ENCODE measurements at places on chromosomes 2 and 18.

DNA sequence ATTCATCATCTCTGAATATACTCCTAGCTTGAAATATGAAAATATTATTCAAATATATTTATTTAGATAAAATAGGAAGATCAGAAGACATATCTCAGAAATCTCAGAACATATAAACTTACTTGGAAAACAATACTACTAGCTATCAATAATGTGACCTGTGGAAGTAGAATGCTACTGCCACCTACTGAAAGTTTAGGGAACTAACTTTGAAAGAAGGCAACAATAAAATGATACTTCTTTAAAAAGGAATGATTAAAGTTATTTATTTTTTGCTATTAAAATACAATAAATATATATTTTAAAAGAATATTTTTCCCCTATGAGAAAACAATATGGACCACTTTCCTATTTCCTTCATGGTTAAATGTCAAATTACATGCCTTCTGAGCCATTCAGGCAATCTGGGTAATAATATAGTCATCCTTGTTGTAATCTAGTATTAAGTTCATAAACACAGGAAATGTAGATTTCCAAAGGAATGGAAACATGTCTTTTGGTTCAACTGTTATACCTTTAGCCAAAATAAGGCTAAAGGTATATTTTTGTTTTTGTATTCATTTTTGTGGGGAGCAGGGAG is 26.0 kb downstream of the ACADL start:
- no peak for DNase-seq

GRCh38 chr2:23375448-23375847 is 9.5 kb upstream of the KLHL29 start:
- DNase-seq: no peak

GRCh38 chr2:98911376-98912154 is 24.5 kb downstream of the CRACDL start:
- DNase-seq: no peak

- no peak for DNase-seq
These were observed 119.2 kb downstream of the BABAM2 start for GRCh38 chr2:28009732-28010131.

DNA sequence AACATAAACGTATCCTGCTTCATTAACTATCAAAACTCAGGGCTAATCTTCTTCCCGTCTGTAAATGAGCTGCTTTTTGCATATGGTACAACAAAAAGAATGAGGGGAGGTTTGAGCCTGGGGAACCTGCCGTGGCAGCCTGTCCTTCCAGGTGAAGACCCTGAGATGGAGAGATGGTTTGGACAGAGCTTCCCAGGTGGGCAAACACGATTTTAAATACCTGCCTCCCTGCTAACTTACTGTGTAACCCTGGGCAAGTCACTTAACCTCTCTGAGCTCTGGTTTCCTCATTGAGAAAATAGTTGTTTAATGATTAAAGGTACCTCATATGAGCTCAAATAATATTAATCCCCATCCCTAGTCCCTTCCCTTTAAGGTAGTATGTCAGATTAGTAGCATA is 9.0 kb downstream of the EMX1 start:
- DNase-seq: no peak

DNA sequence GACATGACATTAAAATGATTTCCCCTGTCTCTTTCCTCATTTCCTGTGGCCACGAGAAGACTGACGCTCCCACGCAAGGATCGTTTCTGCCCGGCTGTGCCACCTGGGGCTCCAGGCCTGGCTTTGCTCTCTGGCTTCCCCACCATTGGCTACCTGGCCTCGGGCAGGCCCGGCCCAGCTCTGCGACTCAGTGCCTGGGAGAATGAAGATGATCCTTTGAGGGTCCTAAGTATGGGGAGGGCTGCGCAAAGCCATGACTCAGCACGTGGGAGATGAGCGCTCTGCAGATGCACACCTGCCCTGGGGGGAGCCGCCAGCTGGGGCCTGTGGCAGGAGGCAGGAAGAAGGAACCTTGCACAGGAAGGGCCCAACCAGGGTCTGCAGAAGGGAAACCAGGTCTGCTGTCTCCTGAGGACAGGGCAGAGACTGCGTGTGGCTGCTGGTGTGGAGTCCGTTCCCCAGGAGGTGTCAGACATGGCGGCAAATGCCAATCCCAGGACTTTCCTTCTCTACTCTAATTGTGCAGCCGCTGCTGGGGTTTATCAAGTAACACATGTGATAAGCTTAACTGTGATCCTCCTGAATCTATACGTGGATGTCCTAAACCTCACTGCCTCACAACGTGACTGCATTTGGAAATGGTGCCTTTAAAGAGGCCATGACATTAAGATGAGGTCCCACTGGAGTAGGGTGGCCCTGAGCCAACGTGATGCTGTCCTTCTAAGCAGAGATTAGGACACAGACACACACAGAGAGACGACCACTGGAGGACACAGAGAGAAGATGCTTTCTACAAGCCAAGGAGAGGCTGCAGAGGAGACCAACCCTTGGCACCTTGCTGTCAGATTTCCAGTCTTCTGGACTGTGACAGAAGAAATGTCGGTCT is 32.9 kb downstream of the MBP start:
- DNase-seq: no peak

DNA sequence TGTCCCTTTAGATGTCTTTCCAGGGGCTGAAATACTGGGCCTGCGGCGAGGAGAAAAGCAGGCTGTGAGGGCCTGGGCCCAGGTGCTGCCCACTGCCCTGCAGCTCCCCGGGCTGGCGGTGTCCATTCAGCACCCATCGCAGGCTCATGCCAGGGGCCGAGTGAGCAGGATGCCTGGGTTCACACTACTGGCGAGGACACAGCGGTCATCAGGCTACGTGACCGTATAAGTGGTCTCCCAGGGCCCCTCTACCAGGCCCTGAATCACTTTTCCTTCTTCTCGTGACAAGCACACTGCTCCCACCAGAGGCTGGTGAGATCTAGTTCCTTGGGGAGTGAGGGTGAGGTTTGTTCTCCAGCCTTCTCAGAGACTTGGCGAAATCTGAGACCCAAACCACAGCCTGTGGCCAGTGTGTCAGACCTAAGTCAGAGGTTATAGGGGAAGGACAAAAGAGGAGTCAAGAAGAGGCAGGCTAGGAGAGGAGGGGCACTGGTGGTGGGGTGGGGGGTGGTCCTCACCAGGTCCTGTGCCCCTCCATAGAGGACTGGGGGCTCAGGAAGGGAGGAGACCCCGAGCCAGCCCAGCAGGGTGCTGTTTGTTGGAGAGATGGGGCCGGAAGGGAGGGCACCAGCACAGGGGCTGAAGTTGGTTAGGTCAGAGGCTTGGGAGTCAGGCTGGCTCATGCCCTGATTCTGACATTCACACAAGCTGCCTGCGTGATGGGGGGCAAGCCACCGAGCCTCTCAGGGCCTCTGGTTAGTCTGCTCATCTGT is 6.6 kb upstream of the SEMA4C start:
- DNase-seq: no peak

- DNase-seq: no peak
These were observed 466.3 kb upstream of the RAB12 start for GRCh38 chr18:8142932-8143331.

DNA sequence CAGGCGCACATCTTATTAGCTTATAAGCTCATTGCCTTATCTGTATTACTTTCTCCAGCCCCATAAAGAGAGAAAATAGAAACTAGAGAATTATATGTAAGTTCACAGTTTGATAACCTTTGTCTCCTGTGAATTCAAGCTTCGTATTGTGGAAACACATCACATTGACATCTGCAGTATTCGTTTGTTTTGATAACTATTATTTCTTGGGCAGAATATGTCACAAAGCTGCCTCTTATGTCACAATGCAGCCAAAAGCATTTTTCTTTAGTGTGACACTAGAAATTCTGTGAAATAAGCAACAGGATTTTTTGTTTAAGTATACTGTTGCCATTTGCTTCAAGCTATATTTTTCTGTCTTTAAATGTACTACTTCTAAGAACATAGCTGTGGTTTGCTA is 221.5 kb downstream of the DOK6 start:
- DNase-seq: no peak

- DNase-seq: no peak
These were observed 1.7 kb downstream of the ALLC start for GRCh38 chr2:3659447-3660432.

- no peak for DNase-seq
These were observed 4.8 kb upstream of the FTCDNL1 start for GRCh38 chr2:199855812-199856211.

DNA sequence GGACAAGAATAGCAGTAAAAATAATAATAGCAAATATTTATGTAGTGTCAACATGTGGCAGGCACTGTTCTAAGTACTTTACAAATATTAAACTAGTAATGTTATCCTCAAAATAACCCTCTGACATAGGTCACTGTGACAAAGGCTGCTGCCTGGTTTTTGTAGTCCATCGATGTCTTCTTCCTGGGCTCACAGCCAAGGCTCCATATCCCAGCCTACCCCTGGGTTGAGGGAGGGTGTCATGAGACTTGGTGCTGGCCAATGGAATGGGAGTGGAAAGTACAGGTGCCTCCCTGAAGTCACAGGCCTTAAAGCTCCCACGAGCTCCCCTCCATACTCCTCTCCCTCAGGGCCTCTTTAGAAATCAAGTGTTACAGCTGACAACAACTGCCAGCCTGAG is 159.3 kb downstream of the CYRIA start:
- DNase-seq: no peak

DNA sequence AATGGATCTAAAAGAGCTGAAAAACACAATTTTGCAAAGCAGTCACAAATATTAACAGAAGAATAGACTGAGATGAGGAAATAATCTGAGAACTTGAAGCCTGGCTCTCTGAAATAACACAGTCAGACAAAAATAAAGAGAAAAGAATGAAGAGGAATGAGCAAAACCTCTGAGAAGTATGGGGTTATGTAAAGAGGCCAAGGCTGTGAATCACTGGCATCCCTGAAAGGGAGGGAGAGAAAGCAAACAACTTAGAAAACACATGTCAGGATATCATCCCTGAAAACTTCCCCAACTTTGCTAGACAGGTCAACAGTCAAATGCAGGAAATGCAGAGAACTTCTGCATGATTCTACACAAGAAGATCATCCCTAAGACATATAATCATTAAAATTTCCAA is 73.5 kb upstream of the LHCGR start:
- DNase-seq: no peak

- DNase-seq: no peak
These were observed at the start of gene CDH7 for GRCh38 chr18:65750389-65751154. Gene CDH7 (plus strand): TSS chr18:65751012. CDS start chr18:65762843, 11,831 bp downstream.

- no peak for DNase-seq
These were observed 520.1 kb upstream of the RAB6C start for GRCh38 chr2:129459200-129459876.

- no peak for DNase-seq
These were observed 97.2 kb downstream of the RAB3GAP1 start for GRCh38 chr2:135149251-135149650.

DNA sequence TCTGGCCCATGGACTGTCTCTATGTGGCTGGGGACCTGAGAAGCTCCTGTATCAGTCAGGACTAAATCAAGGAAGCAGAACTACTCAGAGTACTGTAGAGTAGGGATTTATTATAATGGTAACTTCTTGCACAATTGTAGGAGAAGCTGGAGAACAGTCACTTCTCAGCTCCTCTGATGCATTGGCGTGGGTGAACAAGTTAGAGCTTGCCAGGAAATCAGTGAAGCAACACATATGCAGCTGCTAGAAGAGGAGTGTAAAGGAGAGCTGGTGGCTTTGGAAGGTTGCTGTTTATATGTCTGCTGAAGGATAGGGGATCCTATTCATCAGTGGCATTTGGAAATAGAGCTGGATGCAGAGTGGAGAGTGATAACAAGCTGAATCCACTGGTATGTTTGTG is 215.5 kb upstream of the CWC22 start:
- DNase-seq: no peak

DNA sequence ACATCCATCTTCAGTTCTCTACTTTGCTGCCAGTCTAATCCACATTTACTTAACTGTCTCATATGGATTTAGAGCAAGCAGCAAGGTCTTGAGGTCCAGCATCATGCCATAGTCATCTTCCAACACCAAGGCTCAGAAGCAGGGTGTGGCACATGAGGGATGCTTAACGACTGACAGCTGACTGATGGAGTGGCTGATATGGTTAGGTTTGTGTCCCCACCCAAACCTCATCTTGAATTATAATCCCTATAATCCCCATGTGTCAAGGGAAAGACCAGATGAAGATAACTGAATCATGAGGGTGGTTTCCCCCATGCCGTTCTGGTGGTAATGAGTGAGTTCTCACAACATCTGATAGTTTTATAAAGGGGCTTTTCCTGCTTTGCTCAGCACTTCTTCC is 257.3 kb downstream of the NBAS start:
- DNase-seq: no peak

DNA sequence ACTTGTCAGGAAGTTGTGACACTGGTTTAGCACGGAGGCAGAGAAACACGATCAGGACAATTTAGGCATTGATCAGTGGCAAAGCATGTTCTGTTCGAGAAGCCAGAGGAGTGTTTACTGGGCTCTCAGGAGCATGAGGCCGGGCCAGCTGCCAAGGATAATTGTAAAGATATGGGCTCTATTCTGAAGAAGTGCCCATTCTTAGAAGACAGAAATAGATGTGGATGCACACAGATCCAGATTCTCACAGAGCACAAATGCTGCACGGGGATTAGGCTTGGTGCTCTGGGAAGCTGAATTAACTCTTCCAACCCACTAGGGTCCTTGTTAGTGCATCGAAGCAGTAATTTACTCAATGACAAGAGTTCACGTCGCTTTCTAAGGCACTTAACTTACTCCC is 16.2 kb downstream of the AFF3 start:
- no peak for DNase-seq

DNA sequence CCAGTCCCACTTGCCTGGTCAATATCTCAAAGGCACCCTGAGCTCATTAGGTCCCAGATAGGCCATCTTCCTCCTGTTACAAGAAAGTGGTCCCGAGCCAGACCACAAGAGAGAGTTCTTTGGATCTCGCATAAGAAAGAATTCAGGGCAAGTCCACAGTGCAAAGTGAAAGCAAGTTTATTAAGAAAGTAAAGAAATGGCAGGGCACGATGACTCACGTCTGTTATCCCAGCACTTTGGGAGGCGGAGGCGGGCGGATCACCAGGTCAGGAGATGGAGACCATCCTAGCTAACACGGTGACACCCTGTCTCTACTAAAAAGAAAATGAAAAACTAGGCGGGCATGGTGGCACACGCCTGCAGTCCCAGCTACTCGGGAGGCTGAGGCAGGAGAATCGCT is 10.8 kb upstream of the SMAD7 start:
- DNase-seq: no peak

GRCh38 chr2:7040547-7040946 is 123.3 kb downstream of the RNF144A start:
- no peak for DNase-seq

DNA sequence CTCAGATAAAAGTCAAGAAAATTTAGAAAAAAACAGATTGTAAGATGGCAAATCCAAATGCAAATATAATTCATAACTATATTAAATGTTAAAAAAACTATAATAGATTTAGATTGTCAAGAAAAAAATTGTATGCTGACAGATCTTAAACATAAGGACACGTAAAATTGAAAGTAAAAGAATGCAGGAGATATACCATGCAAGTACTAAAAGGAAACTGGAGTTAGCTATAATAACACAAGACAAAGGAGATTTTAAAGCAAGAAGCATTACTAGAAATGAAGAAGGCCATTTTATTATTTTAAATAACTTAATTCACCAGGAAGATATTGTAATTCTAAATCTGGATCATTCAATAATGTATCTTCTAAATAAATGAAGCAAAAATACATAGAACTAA is 48.3 kb downstream of the TTC21B start:
- DNase-seq: no peak

- no peak for DNase-seq
These were observed 94.9 kb upstream of the RBBP8 start for GRCh38 chr18:22838221-22838620.
